ENCODE measurements at places on chromosomes 13 and 19. TPM values are rescaled to one million over a fixed set of nuclear protein-coding genes. Genes with fewer than 3 reads are reported as not detected.

DNA sequence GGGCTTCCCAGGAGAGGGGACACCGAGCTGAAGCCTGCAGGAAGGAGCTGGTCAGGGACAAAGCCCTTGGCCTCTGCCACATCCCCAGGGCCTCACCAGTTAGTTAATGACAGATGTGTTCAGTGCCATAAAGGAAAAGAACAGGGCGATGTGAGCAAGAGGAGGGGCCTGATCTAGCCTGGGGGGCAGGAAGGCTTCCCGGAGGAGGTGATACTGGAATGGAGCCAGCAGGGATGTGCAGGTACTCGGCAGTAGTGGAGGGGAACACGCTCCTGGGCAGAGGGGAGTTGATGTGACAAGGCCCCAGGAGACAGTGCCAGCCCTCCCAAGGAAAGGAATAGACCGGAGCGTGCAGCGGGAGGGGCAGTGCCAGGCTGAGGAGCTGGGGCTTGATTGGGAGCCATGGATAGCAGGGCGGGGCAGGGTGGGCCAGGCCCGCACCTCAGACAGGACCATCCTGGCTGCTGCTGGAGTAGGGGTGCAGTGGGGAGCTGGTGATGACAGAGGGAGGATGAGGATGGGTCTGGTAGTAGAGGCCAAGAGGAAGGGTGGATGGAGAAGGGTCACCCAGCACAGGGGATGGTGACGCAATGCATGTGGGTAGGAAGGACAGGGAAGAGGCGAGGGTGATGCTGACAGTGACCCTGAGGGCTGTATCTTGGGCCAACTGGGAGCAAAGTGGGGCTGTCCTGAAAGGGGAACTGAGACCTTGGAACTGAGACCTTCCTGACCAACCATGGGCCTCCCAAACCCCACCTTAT lies 4.1 kb downstream of the C19orf33 start:
- ATAC-seq = no peak

LIM2 gene
- not detected for total RNA-seq

DNA sequence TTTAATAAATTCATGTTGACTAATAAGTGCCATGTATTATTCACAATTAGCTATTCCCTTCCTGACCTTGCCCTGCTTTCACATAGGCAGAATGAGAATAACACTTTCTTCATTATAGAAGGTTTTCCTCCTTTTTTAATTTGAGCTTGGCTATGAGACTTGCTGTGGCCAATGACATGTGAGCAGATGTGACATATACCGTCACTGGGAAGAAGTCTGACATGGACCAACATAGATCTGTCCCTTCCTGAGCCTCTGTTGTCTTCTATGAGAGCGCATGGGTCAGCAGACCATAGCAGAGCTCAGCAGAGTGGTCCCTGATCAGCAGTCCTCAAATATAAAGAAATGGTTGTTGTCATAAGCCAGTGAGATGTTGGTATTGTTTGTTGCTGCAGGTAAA lies 163.9 kb downstream of the DACH1 start:
- ATAC-seq = no peak

SEMA6B gene
- 2.0 TPM for total RNA-seq

DNA sequence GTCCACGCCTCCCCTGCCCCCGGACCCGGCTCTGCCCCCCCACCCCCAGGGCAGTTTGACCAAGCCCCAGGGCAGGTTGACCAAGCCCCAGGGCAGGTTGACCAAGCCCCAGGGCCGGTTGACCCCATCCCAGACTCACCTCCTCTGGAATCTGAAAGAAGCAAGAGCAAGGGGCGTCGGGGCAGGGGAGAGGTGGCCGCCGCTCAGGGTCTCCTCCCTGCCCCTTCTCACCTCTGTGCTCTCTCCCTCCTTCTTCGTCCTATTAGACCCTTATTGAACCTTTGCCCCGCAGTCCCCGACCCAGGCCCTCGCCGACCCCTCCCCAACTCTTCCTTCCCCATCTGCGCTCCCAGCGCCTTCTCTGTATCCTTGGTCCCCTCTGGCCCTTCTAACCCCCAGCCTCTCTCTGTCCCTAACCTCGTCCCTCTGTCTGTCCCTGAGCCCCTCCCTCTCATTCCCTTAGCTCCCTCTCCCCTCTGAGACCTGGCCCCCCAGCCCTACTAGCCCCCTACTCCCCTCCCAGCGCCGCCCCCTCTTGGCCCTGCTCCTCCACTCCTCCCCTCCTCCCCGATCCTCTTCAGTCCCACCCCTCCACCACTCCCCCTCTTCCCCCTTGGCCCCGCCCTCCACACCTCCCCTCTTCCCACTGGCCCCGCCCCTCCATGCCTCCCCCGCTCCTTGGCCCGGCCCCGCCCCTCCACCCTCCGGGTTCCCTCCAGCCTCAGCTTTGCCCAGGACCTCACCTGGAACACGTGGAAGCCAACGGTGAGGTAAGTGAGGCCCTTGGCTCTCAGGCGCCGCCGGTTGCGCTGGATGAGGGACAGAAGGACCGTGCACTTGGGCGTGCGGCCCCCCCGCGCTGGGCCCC lies 7.6 kb downstream of the CAPN12 start:
- peak; percentile 64 for ATAC-seq

KLK10 gene
- total RNA-seq = 225 TPM

DNA sequence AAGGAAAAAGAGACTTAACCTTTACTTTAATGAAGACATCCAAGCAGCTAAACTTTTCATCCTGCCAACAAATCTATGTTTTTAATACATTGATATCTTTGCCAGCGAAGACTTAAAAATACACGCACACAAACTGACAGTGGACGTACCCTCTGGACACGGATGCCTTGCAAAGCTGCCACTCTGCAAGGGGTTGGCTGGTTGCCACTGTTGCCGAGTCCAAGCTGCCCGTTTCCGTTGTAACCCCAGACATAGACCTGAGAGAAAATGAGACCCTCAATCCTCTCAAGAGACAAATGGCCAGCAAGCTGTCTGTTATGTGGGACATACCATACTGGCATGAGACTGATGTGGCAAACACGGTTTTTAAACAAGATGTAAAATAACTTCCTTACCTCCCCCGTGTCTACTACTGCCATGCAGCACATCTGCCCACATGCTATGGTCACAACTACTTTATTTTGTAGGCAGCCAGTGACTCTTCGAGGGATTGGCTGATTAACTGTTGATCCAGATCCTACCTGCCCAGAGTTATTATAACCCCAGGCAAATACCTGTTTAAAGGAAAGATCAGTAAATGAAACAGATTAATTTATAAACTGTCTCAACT lies 21.2 kb downstream of the RCBTB2 start:
- ATAC-seq = no peak

DNA sequence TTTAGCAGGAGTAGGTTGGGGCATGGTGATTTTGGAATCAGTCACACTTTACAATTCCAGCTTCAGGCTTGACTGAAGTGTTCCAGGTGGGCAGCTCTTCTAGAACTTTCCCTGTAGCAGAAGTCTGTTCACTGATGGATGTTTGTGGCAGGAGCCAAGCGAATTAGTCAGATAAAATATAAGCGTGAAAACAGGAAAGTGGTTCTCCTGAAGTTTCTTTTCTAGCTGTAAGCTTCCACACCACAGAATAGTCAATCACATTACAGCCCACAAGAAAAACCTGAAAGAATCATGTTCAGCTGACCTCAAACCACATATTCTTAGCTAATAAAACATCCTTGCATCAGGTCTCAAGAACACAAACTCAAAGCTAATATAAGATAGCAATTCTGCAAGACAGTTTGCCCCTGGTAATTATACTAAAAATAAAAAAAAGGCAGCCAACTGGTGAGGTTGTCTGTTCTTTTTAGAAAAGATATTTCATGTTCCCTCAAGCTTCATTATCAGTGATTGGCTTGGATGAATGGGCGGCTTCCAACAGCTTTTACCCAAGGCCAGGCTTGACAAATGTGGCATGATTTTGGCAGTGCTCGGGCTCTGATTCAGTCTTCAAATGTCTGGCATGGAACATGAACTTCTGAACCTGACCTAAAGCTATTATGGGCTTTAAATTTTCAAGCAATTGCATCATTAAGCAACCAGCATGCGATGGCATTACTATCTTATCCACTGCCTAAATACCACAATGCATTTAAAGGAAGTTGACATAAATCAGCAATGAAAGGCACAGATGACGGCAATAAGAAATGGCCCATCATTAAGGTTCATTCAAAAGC lies 136.8 kb downstream of the DCLK1 start:
- ATAC-seq = peak; percentile 96

Data from esophagus mucosa (tissue), 1 donor.